Aortic smooth muscle cell (primary cell): ENCODE measurements at places on chromosomes 11 and 22. TPM values are rescaled to one million over a fixed set of nuclear protein-coding genes. Genes with fewer than 3 reads are reported as not detected.

The H19 gene
- 0.37 TPM in 1 of 2 replicates, not detected in the other for total RNA-seq

The LUZP2 gene
- under 0.01 and 0.12 TPM in 2 replicates for total RNA-seq

The HPX gene
- 0.79 and 1.4 TPM in 2 replicates for total RNA-seq

The BMAL1 gene
- 9.6 and 10.3 TPM in 2 replicates for total RNA-seq

The LRRC4C gene
- 0.40 and 2.2 TPM in 2 replicates for total RNA-seq

The RFPL1 gene
- total RNA-seq: not detected in 2 replicates

The CCDC116 gene
- total RNA-seq: 0.19 TPM in 1 of 2 replicates, not detected in the other

The BRSK2 gene
- total RNA-seq: 0.12 and 0.26 TPM in 2 replicates

The CTSF gene
- total RNA-seq: 8.1 and 8.6 TPM in 2 replicates

The MPZL2 gene
- 0.56 and 2.0 TPM in 2 replicates for total RNA-seq

The CCDC87 gene
- 0.26 and 0.44 TPM in 2 replicates for total RNA-seq

The DLAT gene
- total RNA-seq: 34.5 and 35.3 TPM in 2 replicates

The KMT5B gene
- 25.6 and 26.4 TPM in 2 replicates for total RNA-seq

The SPI1 gene
- not detected in 2 replicates for total RNA-seq

The VPS11 gene
- 38.9 and 39.2 TPM in 2 replicates for total RNA-seq

The INPPL1 gene
- 40.1 and 41.6 TPM in 2 replicates for total RNA-seq

The CFAP300 gene
- 7.7 and 7.8 TPM in 2 replicates for total RNA-seq

The APOL4 gene
- 0.13 and 0.37 TPM in 2 replicates for total RNA-seq

The KIAA1671 gene
- 25.4 and 33.3 TPM in 2 replicates for total RNA-seq

The SPDYC gene
- total RNA-seq: not detected in 2 replicates

The NCR3LG1 gene
- total RNA-seq: 5.2 and 6.6 TPM in 2 replicates

The MICALL1 gene
- 14.9 and 16.8 TPM in 2 replicates for total RNA-seq

The CYTH4 gene
- total RNA-seq: 0.06 and 0.40 TPM in 2 replicates

The C11orf91 gene
- 0.19 and 0.40 TPM in 2 replicates for total RNA-seq

The DERL3 gene
- 0.19 and 0.53 TPM in 2 replicates for total RNA-seq

The PAX6 gene
- 0.26 and 0.56 TPM in 2 replicates for total RNA-seq

The WNT7B gene
- not detected in 2 replicates for total RNA-seq

The CNTN5 gene
- total RNA-seq: 1.4 and 1.5 TPM in 2 replicates

The LINC01488 gene
- total RNA-seq: not detected in 2 replicates

The KIRREL3 gene
- total RNA-seq: not detected in 2 replicates
